Stimulated activated CD4-positive, alpha-beta T cell treated with anti-CD3 and anti-CD28 coated beads, Interleukin-4, amount 100 ng/mL, for 48 hours (primary cell): ENCODE measurements at places on chromosomes 12 and 14.

GRCh38 chr14:52641745-52642144 lies 53.6 kb downstream of the ERO1A start:
- no peak for DNase-seq

- no peak for DNase-seq
Observed at GRCh38 chr12:60393093-60393492, 797.3 kb downstream of the SLC16A7 start.

DNA sequence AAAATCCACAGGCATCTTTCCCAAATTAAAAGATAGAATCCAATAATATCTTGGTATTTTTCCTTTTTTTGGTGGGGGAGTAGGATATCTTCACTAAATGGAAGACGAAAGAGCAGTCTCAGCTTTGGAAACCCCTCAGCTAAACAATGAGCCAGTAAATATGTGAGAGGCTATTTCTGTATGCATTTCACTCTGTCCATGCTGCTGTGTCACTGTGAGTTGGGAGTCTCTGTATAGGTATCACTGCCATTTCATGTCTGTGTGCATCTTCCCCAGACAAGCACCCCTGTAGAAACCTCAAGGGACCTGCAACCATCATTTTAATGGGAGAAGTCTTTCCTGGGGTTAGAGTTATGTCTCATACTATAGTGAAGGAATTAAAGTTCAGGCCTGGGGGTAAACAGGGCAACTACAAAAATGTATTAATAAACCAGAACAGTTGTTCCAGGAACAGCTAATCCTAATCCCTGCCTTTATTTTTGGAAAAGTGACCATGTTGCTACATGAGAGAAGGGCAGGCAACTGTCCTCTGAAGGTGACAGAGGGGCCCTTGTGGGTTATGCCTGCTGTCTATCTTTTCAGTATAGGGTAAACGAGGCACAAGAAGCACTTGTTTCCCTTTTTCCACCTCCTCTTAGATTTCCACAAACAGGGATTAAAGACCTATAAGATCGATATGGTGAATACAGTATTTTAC lies 11.3 kb upstream of the STAC3 start:
- DNase-seq: no peak

DNA sequence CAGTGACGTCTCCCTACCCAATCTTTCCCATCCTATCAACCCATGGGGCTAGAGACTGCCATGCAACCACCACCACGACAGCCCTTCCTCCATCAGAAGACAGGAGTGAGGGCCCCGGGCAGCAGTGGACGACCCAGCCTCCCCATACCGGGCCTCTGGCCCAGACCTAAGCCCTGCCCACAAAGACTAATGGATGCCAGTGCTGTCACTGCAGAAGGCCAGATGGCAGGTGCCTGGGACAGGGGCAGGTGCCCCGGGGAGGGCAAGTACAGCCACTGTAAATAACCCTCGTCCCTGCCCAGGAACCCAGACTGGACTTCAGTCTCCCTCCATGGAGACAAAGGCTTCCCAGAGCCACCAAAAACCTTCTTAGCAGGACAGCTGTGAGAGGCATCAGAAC lies 20.3 kb upstream of the HSPB8 start:
- DNase-seq: no peak

GRCh38 chr12:7114851-7115250 lies 5.8 kb upstream of the C1RL start:
- no peak for DNase-seq

DNA sequence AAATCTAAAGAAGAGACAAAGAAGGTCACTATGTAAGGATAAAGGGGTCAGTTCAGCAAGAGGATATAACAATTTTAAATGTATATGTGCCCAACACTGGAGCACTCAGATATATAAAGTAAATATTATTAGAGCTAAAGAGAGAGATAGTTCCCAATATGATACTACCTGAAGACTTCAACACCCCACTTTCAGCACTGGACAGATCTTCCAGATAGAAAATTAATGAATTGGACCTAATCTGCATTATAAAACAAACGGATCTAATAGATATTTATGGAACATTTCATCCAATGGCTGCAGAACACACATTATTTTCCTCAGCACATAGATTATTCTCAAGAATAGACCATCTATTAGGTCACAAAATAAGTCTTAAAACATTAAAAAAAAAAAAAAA lies 24.1 kb upstream of the SRGAP1 start:
- DNase-seq: no peak
